Activated CD4-positive, alpha-beta T cell treated with anti-CD3 and anti-CD28 coated beads for 1 hour (primary cell): ENCODE measurements at places on chromosomes 1 and 21.
A peak's percentile ranks its signal among the peaks of the same experiment; 100 is the strongest.

- DNase-seq: no peak
Measured at GRCh38 chr1:3415260-3416090, 39.0 kb upstream of the ARHGEF16 start.

DNA sequence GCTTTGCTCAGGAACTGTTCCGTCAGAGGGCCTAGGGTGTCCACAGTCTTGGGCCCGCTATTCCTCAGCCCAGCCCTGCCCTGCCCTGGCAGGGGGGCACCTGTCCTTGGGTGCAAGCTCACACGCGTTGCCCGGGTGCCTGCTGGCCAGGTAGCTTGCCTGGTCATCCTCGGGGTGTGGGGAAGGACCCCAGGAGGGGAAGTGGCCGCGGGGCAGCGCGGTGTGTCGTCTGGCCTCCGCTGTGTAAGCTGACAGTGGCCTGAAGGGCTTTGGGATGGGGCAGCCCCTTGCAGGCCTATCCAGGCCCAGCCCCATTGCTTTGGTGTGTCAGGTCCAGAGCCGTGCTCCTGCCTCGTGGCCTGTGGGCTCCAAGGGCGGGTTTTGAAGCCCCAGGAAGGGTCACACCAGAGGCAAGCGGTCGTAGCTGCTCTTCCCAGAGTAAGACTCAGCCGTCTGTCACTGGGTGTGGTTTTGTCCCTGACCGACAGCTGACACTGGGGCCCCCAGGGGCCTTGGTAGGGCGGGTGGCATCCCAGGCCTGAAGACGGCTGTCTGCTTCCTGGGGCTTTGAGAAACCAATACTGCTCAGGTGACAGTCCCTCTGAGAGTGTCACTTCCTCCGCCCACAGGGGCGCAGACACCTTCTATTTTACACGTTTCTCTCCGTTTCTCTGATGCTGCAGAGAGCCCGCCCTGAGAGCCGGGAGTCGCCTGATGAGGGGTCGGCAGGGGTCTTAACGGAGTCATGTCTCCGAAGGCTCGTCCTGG is 72.1 kb downstream of the SKI start:
- peak; percentile 55 for DNase-seq

- DNase-seq: peak; percentile 77
Measured at GRCh38 chr1:32205401-32206370, at the start of gene IQCC. Gene IQCC (plus strand): TSS chr1:32205671. CDS start chr1:32205682, 11 bp downstream.

- no peak for DNase-seq
Measured at GRCh38 chr1:184708084-184708676, 46.5 kb downstream of the EDEM3 start.

DNA sequence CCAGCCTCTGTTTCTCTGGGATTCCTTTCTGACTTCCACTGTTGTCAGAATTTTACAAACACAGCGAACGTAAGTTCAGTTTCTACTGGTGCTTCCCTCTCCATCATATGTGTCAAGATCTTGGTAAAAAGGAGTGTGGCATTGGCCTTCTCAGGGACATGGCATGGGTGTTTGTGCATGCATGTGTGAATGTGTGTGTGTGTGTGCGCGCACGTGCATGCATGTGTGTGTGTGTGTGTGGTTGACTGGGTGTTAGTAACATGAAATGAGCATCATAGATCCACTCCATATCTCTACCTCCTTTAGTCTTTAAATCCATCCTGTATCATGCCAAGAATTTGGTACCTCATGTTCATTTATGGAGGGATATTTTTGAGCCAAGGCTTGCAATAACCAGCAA is 411.3 kb downstream of the NPHP4 start:
- DNase-seq: no peak
